ENCODE measurements at places on chromosomes 3 and 15.

- DNase-seq, result no peak
These were observed 1362.1 kb downstream of the ROBO1 start for GRCh38 chr3:78405745-78406144.

DNA sequence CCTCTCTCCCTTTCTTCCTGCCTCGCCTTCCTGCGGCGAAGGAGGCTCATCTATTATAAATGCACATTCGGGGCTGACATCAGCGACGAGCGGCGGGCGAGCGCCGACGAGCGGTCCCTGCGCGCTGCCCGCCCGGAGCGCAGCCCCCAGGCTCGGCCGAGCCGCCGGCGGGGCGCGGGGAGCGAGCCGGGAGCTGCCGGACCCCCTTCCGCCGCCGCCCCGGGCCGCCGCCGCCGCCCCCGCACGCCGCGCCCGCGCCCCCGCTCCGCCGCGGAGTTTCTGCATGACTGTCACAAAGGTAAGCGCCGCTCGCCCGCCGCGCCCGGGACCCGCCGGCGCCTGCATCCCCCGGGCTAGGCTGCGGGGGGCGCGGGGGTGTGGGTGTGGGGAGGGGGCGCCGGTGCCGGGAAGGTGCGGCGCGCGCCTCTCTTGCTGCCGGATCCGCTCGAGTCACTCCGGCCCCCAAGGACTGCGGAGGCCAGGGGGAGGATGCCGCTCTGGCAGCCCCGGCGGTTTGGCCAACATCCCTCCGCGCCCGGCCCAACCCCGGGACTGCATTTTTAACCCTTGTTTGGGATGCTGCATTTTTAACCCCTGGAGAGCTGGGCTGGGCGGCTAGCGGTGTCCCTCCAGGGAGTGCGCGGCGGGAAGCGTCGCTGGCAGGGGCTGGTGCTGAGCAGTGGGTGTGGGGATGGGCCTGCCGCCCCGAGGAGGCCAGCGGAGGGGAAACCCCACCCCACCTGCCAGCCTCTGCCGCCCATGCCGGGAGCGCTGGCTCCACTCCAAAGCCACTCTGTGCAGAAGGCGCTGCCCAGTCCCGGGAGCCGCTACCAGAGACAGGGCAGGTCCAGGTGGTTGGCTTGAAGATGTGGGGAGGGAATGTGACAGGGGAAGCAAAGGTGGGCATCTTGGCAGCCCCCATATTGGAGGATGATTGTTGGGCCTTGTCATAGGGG lies at the start of gene CORO2B:
CORO2B (plus strand) TSS at position 14 of the 956 bp plus-strand sequence; CDS start at position 284, 270 bp downstream.
- peak; percentile 63 for DNase-seq

DNA sequence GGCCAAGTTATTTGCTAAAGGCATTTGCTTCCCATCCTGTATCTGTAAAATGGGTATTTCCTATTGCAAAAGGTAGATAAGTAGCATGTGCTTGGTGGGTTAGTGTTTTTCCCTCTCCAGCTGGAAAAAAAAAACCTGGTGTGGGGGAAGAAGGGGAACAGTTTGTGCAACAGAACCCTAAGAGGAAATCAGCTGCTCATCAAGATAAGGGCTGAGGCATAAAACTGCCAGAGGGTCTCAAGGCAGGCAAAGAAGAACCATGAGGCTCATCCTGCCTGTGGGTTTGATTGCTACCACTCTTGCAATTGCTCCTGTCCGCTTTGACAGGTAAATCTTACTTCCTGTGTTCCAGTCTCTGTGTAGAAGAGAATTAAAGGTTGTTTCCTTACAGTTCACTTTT lies at the start of gene CPA3:
CPA3 (plus strand) TSS at position 248 of the 400 bp plus-strand sequence; CDS start at position 260, 12 bp downstream.
- no peak for DNase-seq

- DNase-seq, result peak; percentile 63
These were observed 21.0 kb upstream of the CA12 start for GRCh38 chr15:63402498-63403253.

- DNase-seq, result peak; percentile 32
These were observed 230.7 kb downstream of the BBX start for GRCh38 chr3:107753494-107753893.

DNA sequence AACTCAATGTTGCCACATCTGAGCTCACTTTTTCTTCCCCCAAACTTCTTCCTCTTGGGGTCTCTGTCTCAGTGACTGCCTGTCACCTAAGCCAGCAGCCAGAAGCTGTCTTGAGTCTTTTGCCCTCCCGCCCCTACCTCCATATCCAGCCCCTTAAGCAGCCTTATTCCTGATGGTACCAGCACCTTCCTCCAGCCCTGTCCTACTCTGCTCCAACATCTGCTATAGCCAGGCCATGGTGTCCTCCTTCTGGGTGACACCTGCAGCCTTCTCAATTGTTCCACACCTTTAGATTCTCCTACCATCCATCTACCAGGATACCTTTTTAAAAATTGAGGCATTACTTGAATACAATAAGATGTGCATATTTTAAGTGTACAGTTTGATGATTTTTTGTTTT lies 53.8 kb downstream of the EPHB3 start:
- no peak for DNase-seq

- DNase-seq, result no peak
These were observed 30.1 kb upstream of the CERS3 start for GRCh38 chr15:100558771-100559254.

DNA sequence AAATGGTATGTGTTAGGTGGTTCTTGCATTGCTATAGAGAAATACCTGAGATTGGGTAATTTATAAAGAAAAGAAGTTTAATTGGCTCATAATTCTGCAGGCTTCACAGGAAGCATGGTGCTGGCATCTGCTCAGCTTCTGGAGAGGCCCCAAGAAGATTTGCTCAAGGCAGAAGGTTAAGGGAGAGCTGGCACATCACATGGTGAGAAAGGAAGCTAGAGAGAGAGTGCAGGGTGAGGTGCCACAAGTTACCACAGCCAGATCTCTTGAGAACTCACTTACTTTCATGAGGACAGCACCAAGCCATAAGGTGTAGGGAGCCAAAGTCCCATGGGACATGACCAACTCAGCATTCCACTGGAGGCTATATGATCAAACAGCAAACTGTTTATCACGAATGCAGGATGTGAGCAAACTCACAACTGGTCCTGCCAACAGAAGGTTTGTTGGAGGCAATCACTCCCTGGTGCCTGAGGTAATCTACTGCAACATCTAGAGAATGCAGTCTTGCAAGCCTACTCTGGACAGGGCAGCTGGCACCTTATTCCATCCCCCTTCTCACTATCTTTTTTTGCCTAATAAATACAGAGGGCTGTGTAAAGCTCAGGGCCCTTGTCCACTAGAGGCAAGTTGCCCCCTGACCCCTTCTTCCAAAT lies 28.1 kb upstream of the CCR2 start:
- no peak for DNase-seq

GRCh38 chr3:52246264-52246620 lies 683 bp downstream of the PPM1M start:
- no peak for DNase-seq

All from fibroblast of lung (primary cell).